ENCODE measurements at places on chromosomes 4 and X.
A peak's percentile ranks its signal among the peaks of the same experiment; 100 is the strongest.

DNA sequence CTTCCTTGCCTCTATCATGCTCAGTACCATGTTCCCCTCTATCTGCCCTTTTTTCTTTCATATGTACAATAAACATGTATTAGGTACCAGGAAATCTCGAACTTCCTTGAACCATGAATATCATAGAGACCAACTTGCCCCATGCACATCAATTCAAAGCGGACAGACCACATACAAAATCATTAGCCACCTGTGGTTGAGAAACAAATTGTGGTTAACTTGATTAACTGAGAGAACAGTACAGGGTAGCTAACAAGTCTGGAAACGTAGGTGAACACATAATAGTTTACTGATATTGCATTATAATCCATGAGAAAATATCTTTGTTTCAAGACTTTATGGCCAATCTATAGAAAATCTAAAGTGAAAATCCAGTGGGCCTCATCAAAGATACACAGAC, 8.2 kb downstream of the CASP3 start:
- no peak for DNase-seq

GRCh38 chrX:43474321-43474720, 181.8 kb upstream of the MAOA start:
- DNase-seq, result no peak

DNA sequence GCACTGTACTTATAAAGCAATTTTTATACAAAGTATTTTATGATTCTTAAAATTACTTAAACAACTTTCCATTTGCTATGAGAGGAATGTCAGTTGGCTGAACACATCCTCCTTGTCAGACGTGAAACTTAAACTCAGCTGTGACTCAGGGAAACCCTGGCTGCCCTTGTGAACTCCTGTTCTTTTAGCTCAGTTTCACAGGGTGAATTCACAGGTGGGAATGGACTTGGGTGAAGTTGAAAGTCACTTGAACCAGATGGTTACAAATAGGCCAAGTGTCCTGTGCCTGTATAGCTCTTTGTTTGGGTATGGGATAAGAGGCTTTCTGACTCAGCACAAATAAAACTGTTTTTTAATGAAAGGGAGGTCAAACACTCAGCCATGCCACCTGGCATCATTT, 67.4 kb upstream of the FAM47B start:
- DNase-seq, result no peak

DNA sequence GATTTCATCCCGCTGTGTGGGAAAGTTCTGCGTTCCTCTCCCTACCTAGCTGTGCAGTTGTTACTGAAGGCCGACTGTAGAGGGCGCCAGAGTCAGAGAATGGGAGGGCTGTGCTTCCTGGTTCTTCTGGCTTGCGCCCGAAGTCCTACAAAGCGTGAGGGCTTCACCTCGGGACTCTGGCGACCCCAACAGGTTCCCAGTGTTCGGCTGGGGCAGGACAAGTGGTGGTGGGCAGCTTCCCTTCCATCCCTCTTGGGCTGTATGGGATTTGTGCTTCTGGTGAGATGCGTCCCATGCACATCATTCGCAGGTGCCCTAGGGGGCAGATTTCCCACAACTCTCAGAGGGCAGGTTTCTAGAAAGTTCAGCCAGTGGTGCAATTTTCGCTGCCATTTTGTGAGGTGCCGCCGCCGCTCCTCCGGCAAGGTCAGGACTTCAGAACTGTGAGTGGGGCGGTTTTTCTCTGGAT, 27.3 kb downstream of the CT45A1 start:
- DNase-seq, result peak; percentile 15

- no peak for DNase-seq
Measured at GRCh38 chr4:108224611-108225053, 55.9 kb upstream of the LEF1 start.

- no peak for DNase-seq
Measured at GRCh38 chr4:137754652-137755471, 222.6 kb upstream of the PCDH18 start.

GRCh38 chr4:85826060-85826678, 351.2 kb downstream of the ARHGAP24 start:
- DNase-seq, result peak; percentile 6

GRCh38 chr4:55398966-55399365, 3.2 kb downstream of the TMEM165 start:
- no peak for DNase-seq

Data from inflammatory macrophage treated with lipopolysaccharide for 1 hour (primary cell).